ENCODE measurements at places on chromosomes 12 and 14.

DNA sequence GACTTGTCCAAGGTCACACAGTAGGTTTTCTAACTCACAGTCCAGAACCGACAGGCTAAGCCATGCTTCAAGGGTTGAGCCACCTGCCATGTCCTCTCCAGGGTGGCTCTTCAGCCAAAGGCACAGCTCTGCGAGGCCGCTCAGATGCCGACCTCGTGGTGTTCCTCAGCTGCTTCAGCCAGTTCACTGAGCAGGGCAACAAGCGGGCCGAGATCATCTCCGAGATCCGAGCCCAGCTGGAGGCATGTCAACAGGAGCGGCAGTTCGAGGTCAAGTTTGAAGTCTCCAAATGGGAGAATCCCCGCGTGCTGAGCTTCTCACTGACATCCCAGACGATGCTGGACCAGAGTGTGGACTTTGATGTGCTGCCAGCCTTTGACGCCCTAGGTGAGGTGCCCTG lies 12.7 kb upstream of the OAS2 start:
- no peak for DNase-seq

DNA sequence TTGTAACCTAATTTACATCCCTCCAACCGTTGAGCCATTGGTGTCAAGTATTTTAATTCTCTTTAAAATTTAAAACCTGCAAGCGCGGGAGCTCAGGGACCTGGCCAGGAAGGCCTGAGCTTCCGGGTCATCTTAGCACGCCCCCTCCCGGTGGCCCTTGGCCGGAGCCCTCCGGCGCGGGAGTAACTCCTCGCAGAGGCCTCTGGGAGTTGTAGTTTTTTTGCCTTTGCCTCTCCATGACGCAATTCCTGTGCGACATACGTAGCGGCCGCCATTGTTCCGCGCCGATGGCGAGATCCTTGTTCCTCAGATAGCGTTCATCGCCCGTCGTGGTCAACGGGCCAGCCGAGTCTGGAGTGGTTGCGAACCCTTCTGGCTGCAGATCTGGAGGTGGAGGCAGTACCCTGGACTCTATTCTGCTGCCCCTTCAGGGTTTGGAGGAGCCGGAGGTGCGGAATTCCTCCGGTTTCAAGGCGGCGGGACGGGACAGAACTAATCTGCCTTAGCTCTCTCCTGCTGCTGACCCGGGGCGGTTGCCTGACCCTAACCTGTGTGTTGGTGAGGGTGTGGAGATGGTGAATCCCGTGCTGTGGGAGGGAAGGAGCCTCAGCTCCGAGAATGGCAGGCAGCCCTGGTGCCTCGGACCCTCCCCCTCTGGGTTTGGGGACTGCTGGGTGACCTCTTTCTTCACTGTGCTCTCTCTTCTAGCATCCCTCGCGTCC lies at the start of gene ZNF268:
Gene ZNF268, plus strand, starts transcription at position 258 of the 722 bp plus-strand sequence. CDS start 503 bp downstream, outside the sequence.
- peak; percentile 95 for DNase-seq

DNA sequence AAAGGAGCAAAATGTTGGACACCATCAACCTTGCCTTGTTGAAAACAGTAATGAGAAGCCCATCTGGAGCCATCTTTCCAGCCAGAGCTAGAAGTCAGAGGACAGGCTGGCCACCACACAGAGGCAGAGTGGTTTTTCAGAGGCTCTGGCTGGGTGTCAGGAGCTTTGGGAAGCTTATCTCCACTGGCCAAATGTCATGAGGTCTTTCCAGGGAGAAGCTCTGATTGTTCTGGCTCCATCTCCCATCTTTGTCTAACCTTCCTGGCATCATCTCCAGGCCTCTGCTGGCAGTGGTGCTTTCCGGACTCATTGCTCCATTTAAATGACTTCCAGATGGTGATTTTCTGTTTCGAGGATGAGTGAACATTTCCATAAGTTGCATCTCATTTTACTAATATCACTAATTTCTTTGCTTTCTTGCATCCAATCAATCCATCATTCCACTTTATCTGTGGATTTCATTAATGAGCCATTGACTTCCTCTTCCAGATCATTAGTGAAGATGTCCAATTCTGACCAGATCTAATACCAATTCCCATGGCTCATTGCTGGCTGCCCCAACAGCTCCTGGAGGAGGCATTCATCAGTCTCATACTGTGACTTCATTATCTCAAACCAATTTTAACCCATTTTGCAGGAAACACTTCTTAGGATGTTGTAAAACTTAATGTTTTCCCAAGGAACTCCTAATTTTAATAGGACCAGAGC lies 35.3 kb upstream of the TMTC1 start:
- no peak for DNase-seq

DNA sequence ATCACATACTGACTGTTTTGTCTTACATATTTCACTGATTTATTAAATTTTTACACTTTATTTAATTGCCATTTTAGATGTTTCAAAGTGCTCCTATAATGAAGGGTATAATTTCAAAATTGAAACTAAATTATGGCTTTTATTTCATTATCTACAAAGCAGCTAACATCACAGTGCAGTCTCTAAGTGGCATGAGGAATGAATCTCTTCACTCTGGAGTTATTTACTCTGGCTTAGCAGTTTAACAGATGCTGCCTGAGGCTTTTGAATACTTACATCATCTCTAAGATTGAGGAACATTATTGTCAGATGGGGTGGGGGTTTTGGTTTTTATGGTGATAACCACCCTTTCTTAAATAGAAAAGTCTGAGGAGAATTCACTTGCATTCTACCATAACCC lies 386.4 kb downstream of the TRHDE start:
- DNase-seq, result no peak

- DNase-seq, result peak; percentile 48
These were observed 15.7 kb downstream of the OR10P1 start for GRCh38 chr12:55652352-55652751.

All from B cell (primary cell).